Frontal cortex (tissue), 4 donors: ENCODE measurements at places on chromosomes 6 and 20.

DNA sequence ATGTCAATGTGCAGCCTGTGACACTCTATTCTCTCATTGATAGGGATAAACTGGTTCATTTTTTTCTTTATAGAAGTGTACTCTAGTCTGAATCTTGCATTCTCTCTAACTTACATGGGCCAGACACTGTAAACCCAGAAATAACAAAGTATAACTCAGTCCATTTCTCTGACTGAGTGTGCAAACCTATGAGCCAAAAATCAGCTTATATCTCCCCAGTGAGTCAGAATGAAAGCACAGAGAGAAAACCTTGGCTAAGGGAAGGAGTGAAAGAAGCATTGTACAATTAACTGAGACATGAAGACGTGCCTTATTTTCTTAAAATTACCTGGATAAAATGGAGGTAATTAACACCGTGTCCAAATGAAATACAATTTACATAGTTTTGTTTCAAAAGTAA, 436.9 kb upstream of the IMPG1 start:
- DNase-seq, result no peak

DNA sequence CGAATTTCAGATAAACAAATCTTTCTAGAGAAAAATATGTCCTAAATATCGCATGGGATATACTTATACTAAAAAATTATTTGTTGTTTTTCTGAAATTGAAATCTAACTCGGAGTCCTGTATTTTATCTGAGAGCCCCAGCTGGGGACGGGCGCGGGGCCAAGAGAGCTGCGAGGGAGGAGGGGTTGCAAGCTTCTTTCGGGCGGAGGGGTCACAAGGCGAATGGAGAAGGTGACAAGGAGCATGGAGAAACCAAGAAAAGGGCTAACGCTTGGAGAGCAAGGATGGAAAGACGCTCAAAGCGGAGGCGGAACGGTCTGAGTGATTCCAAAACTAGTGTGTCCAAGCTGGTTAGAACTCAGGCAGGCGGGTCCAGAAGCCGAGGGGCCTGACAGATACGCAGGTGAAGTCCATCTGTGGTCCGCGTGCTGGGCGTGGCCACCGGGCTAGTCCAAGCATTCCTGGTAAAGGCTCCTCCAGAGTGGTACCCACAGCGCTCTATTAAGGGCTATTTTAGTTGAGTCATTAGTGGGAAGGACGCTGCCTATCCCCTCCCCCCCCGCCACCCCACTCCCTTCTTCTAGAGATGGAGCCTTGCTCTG, 41.5 kb upstream of the ZNFX1 start:
- DNase-seq, result no peak

GRCh38 chr20:25541676-25542075, 43.7 kb downstream of the NINL start:
- no peak for DNase-seq

DNA sequence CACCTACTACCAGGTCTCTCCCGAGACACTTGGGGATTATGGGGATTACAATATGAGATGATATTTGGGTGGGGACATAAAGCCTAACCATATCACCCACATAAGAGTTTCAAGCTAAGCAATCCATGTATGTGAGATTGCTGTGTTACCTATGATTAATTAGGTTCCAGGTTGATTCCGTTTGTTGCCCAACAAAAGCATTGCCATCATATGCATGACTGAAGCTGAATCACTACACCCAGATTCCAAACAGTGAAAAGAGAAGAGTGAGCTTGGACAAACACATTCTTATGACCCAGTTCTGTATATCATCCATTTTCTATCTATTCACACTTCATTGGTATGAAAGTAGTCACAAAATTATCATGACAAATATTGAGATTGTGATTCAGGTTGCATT, 952.5 kb upstream of the MAN1A1 start:
- DNase-seq, result no peak

DNA sequence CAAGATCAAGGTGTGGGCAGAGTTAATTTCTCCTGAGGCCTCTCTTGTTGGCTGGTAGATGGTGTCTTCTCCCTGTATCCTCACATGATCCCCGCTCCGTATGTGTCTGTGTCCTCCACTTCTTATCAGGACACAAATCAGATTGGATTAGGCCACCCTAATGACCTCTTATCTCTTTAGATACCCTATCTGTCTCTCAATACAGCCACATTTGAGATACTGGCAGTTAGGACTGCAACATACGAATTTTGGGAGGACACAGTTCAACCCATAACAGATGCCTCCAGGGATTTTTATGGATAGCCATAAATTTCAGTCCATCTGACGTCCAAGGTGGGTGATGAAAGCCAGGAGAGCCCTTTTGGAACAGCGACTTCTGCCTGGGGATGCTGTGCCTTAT, 369.0 kb downstream of the NRN1 start:
- DNase-seq, result no peak
